Fibroblast of skin of left biceps (primary cell): ENCODE measurements at places on chromosomes 1 and 21.

DNA sequence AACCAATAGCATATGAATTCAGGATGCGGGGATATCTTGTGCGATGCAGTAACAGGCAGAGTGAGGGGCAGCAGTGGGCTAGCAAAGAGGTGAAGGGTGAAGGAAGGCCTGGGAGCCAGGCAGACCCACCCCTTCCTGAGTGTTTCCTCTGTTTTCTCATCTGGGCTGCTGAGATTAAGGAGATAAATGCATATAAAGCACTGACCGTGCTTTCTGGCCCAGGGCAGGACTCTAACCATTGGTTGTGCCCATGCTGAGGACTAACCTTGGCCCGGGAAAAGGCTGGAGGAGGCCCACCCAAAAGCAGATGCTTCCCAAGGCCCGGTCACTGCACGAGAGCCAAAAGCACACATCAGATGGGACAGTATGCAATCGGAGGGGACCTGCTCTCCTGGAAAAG is 87.6 kb downstream of the PSMG1 start:
- no peak for DNase-seq

DNA sequence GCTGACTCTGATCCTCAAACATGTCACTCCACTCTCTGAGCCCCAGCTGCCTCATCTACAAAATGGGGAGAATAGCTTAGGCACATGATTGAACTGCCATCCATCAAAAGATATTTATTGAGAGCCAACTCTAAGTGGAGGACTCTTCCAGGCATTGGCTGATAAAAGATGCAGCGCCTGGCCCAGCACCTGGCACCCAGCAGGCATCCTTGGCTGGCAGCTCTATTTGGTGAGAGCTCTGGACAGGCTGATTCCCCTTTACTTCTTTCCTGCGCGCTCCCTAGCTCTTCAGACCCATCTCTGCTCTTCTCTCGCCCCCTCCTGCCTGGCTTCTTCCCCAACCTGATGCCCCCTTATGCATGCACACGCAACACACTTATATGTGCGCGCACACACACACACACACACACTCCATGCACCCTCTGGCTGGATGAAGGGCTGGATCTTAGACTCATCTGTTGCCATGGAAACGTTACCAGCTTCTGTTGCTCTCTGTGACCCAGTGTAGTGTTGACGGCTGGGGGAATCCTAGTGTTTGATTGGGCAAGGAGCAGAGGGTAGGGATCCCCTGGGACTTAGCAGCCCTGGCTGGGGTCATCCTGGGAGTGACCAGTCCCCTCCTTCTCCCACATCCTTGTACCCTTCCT is 49.3 kb downstream of the VWA5B1 start:
- no peak for DNase-seq

- DNase-seq: no peak
Observed at GRCh38 chr21:44947930-44948331, 8.1 kb downstream of the SLX9 start.

DNA sequence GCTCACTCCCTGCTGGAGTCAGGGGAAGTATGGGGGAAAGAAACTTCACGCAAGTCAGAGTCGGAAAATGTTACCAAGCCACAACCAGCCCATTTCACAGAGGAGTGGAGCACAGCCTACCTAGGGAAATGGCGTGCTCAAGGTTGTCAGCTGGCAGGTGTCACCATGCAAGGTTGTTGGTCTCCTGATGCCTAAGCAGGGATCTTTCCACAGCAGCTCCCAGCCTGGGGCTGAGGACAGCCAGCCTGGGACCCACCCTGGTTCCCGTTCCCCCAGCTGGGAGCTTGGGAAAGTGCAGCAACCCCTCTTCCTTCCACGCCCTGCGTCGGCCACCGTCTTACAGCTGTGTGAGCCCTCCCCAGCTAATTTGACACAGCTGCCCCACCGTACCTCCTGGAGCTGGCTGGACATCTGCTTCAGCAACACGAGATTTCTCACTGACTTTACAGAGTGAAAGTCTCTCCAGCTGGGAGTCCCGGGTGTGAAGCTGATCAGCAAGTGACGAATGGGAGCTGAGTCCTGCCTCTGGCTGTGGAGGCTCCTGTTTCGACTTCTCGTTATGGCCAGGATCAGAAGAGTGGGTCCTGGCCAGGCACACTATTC is 224.6 kb upstream of the RAB4A start:
- DNase-seq: no peak

- DNase-seq: no peak
Observed at GRCh38 chr1:94723463-94723862, 96.7 kb upstream of the SLC44A3 start.

- DNase-seq: no peak
Observed at GRCh38 chr21:44913425-44914175, 7.1 kb downstream of the ITGB2 start.

DNA sequence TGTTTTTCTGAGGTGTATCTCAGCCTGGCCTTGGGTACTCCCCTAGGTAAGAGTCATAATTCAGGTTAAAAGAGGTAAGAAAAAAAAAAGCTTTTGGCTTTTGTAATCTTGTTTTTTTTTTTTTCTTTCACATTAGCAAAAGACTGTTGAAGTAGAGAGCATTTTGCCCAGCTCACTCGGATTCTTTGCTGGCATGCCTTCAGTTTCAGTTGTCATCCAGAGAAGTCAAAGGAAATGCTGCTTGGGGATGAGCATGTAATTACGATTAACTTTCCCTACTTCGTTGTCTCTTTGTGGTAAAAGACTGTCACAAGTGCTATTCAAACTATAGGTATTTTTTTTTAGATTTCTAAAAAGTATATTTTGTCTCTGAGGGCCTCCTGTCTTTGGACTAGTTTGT is 6.3 kb downstream of the BACH1 start:
- no peak for DNase-seq

DNA sequence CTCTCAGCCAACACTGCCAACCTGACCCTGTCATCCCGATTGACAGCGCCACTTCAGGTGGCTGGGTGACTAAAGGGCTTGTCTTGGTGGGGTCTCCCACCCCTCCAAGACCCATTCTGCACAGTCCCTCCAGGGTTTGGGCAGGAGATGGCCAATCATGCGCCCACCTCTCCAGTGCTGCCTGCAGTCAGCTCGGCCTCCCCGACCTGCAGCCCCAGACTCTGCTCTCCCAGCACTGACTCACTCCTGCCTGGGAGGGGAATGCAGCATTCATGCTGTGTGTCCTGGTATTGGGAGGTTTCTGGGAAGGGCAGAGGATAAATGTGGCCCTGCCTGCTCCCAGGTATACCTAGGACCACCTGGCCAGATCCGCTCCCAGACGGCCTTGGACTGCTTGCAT is 9.7 kb downstream of the TMEM81 start:
- DNase-seq: no peak

DNA sequence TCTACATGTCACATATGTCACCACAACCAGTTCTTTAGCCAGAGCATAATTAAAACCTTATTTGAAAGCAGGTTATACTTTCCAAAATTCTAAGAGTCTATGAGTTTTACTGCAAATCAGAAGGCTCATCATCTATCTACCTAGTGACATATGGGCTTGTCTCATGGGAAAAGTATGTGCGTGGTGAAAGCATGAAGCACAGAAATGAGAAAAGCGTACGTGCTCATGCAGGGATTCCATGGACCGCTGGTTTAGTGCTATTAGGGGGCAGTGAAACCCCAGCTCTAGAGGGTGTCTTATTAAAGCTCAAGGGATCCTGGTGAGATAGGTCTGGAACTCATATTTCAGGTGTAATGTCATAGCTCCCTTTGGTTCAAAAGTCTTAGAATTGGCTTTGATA is 50.2 kb downstream of the FAM163A start:
- DNase-seq: no peak

- DNase-seq: no peak
Observed at GRCh38 chr1:192697771-192698170, 61.8 kb downstream of the RGS13 start.

DNA sequence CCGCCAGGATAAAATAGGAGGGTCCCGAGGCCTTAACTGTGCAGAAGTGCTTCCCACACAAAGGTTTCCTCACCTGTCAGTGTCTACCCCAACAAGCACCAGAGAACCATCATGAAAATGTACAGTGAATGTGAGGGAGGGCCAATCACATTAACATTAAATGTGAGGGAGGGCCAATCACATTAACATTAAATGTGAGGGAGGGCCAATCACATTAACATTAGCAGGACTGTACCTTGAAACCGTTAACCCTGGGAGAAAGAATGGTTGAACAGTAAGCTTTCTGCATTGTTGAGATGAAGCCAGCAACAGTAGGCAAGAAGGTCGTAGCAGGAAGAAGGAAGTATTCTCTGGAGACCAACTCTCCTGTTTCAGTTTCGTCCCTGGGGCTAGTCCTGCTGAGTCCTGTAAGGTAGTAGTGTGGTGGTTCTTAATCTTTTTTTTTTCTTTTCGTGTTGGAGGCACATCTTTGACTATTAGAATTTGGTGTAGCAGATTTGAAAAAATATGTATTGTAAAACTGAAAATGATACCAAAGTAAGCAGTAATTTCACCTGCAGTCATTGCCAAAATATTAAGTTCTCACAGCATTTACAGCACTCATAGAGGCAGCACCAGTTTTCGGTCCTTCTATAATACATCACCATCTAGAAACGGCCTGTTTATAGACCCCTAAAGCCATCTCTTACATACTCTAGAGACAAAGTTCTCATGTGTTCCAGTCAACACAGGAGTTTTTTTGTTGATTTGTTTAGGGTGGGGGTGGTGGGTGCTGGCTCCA is 98.6 kb upstream of the PPP2R5A start:
- DNase-seq: no peak

DNA sequence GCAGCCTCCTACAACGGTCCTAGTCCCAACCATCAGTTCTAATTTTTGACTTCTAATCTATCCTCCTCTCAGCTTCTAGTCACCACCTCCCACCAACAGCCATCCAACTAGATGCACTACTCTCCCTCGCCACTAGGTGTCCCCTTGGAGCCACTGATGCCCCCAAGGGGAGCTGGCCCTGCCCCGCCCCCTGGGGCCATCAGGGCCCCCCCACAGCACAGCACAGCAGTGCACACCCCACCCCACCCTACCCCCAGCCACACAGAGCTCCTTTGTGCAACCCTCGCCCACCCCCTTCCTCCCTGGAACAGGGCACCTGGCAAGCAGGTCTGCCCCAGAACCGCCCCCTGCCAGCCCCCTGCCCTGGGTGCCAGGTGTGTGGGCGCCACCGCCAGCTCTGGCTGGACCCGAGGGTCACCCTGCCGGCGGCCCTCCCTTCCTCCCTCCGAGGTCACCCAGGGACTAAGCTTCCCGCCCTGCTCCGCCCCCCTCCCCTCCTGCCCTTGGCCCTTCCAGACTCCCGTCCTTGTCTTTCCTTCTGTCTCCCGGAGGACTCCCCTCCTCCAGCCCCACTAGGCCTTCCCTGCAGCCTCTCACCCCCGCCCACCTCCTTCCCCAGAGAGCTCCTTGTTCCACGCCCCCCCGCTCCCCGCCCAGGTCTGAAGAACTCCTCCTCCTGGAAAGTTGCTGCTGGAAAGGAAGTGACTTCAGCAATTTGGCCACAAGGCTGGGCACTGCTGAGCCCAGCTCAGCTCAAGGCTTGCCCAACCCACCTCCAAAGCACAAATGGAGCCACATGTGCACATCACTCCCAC is 47.0 kb downstream of the AHDC1 start:
- DNase-seq: peak; percentile 81

DNA sequence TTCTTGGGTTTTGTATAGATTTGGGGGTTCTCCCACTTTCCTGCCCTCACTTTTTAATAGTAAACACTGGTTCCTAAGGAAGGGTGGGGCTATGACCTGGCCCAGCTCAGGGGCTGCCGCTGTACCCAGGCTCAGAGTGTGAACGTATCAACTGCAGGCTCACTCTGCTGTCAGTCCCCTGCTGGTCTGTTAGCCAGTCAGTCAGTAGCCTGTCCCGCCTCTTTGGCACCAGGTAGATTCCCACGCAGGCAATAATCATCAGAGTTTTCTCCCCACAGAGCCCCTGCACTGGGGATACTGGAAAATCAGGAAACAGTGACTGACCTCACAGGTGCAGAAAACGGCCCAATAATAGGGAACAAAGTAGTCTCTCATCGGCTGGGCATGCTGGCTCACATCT is 15.0 kb upstream of the ALPL start:
- no peak for DNase-seq
